ENCODE measurements at places on chromosomes 2 and 18.

- DNase-seq, result no peak
Observed at GRCh38 chr2:133092571-133092970, 422.6 kb upstream of the LYPD1 start.

DNA sequence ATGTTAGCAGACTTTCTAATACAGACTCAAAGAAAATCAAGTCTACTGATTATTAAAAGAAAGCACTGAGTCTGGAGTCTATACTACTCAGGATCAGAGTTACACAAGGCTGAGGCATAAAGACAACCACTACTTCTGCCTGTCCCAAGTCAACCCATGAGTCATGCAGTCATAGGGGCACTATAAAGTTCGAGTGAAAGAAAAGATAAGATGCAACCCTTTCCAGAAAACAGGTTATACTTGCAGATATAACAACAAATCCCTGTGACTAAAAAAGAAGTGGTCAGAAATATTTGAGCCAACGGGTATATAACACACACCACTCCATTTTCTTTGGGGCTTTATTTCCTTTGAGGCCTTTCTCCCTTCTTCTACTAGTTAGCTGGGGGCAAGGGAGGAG, 18.6 kb upstream of the SCRN3 start:
- DNase-seq, result no peak

DNA sequence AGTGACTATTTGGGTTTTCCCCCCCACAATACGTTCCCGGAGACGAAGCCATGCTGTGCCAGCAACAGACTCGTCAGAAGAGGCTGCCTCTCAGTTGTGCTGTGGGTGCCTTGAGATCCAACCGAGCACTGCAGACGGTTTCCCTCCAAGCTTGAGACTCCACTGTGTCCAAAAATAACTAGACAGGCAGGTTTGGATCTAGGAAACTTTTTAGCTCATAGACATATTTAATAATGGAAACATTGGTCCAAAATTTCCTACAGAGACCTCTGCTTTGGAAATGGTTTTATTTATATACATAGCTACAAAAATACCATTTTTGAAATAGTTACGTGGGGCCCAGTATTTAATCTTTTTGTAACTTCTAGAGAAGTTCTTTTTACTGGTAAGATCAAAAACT, 63.1 kb upstream of the SPATS2L start:
- no peak for DNase-seq

GRCh38 chr2:120236316-120236715, 13.1 kb upstream of the TMEM185B start:
- DNase-seq, result peak; percentile 31

GRCh38 chr2:72008608-72009007, 139.1 kb downstream of the CYP26B1 start:
- DNase-seq, result no peak

DNA sequence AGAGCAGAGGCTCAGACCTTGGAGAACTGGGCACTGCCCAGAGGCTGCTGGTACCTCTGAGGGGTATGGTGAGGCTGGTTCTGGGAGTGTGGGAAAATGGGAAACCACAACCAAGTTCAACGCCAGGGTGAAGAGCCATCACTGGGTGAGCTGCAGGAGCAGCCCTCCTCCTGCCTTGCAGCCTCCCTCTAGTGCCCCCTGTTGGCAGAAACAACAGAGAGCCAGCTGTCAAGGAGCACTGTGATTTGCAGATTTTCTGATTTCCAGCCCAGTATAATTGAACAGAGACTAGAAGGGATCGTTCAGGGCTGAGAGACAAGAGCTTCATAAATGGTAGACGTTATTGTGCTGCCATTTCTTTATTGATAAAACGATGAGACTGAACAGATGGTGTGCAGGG, 50.5 kb downstream of the MAPK4 start:
- DNase-seq, result no peak

DNA sequence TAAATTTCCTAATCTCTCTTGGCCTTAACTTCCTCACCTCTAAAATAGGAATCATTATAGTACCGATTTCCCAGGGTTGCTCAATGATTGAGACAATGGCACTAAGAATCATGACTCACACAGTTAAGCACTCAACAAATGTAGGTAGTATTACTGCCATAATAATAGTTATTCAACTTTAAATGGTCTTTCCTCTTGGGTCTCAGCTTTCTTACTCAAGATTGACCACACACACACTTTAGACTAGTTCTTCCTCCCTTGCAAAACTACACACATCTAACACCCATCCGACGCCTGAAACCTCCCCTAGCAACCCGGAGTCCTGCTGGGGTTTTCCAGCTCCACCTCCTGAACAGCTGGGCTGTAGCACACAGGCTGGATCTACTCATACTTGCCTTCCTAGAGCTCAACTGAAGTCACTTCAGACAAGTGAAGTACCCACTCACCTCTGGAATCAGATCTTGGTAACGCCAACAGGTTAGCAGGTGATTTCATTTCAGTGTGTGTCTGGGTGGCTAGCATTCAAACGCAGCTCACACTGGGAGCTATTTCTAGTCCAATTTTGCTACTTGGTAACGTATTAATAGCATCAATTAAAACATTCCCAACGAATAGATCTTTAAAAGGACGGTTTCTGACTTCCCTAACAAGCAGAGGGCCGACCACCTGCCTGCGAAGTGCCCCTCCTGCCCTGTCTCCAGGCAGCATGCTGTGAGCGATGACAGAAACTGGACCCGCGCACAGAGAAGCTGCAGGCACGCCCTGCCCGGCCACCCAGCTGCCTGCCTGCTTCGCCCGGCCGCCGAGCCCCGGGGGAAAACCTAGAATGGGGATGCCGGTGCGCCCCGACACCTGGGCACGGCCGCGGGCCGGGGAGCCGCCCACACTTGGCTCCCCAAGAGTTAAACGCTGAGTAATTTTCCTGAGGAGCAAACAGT, 1.1 kb downstream of the UXS1 start:
- peak; percentile 17 for DNase-seq

DNA sequence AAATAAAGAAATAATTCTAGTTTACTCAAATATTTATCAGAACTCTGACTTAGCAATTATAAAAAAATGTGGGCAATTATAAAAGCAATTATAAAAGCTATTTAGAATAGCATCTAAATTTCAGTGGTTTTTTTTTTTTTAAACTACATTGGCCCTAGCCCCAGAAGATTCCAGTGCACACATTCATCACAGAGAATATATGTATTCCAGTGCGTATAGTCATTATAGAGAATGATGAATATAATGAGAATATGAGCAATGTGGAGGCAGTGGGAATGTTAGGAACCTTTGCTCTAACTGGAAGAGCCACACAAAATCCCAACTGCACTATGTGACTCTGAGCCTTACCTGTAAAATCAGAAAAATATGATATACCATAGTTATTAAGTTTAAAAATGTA, 10.5 kb downstream of the MAP3K2 start:
- DNase-seq, result no peak

GRCh38 chr2:73856214-73856613, 27.5 kb downstream of the STAMBP start:
- no peak for DNase-seq

All from SHP77 (cell line).